ENCODE measurements at places on chromosomes 6 and 20.

- DNase-seq = no peak
Measured at GRCh38 chr6:36067374-36068011, 39.9 kb downstream of the MAPK14 start.

- DNase-seq = no peak
Measured at GRCh38 chr6:158705386-158706126, 55.7 kb downstream of the SYTL3 start.

- DNase-seq = no peak
Measured at GRCh38 chr6:74041420-74041819, 345.4 kb downstream of the CD109 start.

DNA sequence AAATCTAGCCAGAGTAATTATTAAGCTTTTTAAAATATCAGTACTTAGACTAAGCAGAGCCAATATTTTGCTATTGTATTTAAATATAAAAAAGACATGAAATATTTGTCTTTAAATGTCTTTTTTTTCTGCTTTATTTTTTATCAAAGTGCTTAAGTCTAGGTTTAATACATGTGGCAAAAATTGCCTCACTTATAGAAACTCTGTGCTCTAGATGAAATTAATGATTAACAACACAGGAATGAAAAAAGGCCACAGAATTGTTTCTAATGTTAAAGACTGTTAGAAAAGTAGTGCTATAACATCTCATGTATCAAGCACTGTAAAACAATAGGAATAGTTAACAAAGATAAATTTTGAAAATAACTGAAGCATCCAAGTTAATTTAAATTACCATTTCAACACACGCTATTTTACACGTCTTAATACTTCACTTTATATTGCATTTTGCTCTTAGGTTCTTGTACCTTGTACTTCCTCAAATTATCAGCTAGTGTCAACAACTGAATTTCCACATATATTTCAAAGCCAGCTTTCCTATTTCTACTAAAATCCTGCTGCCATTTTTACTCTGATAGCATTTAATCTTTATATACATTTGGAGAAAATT lies 1515.1 kb downstream of the HACE1 start:
- no peak for DNase-seq
